ENCODE measurements at places on chromosomes 3 and 15.

DNA sequence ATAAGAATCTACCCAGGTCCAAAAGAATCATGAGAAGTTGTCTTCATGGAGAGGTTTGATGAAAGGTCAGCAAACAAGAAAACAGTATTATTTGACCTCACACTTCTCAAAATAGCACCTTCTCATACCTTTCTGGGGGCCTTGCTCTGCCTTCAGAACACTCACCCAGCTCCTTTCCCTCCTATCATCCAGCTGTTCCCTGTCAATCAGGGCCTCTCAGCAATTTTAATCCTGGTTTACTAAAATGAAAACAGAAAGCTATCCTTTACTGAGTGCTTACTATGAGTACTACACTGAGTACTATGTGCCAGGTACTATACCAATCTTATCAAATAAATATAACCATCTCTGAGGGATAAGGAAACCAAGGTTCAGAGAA lies 138.6 kb downstream of the GAP43 start:
- no peak for DNase-seq

- no peak for DNase-seq
These were observed 64.5 kb upstream of the PLXNA1 start for GRCh38 chr3:126918355-126918821.

DNA sequence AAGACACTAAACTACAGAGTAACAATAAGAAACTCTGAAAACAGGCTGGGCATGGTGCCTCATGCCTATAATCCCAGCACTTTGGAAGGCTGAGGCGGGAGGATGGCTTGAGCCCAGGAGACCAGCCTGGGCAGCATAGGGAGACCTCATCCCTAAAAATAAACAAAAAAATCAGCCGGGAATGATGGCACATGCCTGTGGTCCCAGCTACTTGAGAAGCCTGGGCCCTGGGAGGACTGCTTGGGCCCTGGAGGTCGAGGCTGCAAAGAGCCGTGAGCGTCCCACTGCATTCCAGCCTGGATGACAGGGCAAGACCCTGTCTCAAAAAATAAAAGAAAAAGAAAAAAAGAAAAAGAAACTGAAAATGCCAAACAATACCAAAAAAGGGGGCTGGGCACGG lies 55.4 kb downstream of the TMCC1 start:
- DNase-seq = no peak

- no peak for DNase-seq
These were observed 66.7 kb downstream of the TRAK1 start for GRCh38 chr3:42157540-42158538.

GRCh38 chr15:35994876-35995275 lies 448.9 kb upstream of the DPH6 start:
- DNase-seq = peak; percentile 61

DNA sequence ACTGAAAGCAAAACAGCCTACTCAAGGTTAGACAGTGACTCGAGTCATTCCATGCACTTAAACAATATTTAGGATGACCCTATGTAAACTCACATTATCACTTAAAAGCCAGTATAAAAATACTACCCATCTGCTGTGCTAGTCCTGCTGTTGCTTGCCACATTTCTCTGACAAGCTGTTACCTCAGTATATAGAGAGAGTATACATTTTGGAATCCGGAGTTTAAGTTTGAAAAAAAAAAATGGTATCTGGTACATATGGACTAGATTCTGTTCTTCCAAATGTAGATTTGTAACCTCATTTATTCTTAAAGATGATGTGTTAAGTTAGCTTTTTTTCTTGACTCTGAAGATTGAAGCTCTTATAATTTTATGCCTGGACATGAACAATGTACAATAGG lies 503.8 kb upstream of the TPRG1 start:
- DNase-seq = no peak

Data from G401 (cell line).